ENCODE measurements at places on chromosomes 3 and 15. TPM values are rescaled to one million over a fixed set of nuclear protein-coding genes. Genes with fewer than 3 reads are reported as not detected.

The TAGLN3 gene
- not detected for total RNA-seq

The NR2C2 gene
- total RNA-seq = 56.9 TPM

The PLA2G4F gene
- not detected for total RNA-seq

The ARPIN gene
- 18.2 TPM for total RNA-seq

The NANOGP8 gene
- total RNA-seq = not detected

The TUSC7 gene
- not detected for total RNA-seq

The CFAP20DC gene
- 0.77 TPM for total RNA-seq

The CIDEC gene
- total RNA-seq = not detected

The LDHAL6B gene
- total RNA-seq = not detected

The NLGN1 gene
- total RNA-seq = 0.13 TPM

The CCR8 gene
- total RNA-seq = 2.1 TPM

The SNTN gene
- not detected for total RNA-seq

The TXNRD3 gene
- total RNA-seq = 12.9 TPM

The SEMA3G gene
- total RNA-seq = 16.4 TPM

The MYZAP gene
- 23.6 TPM for total RNA-seq

The MBNL1 gene
- total RNA-seq = 433 TPM

The TGM4 gene
- total RNA-seq = not detected

The NEK11 gene
- 4.1 TPM for total RNA-seq

The IL17RD gene
- total RNA-seq = 5.4 TPM

The CASR gene
- 1.5 TPM for total RNA-seq

The LRCH3 gene
- 66.4 TPM for total RNA-seq

The TNNC1 gene
- 1.7 TPM for total RNA-seq

The KY gene
- total RNA-seq = not detected

The HTR3E gene
- total RNA-seq = not detected

The NR2F2 gene
- 107 TPM for total RNA-seq

The TEX55 gene
- not detected for total RNA-seq

The KBTBD13 gene
- total RNA-seq = not detected

The GATA2 gene
- 21.4 TPM for total RNA-seq

The LINGO1 gene
- total RNA-seq = 3.8 TPM

The TIMP4 gene
- total RNA-seq = 3.1 TPM

The ADIPOQ gene
- not detected for total RNA-seq
